ENCODE measurements at places on chromosomes 13 and 19. TPM values are rescaled to one million over a fixed set of nuclear protein-coding genes. Genes with fewer than 3 reads are reported as not detected.

GRCh38 chr13:38542601-38543000 lies 144.3 kb upstream of the FREM2 start:
- no peak for DNase-seq

ZIM2 gene
- total RNA-seq, result 4.6 TPM

- DNase-seq, result peak; percentile 92
Measured at GRCh38 chr19:49570997-49571676, 9.2 kb downstream of the NOSIP start.

GRCh38 chr13:29978211-29978610 lies 127.8 kb upstream of the UBL3 start:
- DNase-seq, result no peak

GRCh38 chr13:49278211-49278610 lies 30.5 kb downstream of the CDADC1 start:
- DNase-seq, result no peak

- DNase-seq, result no peak
Measured at GRCh38 chr13:36829753-36830152, 10.7 kb downstream of the RFXAP start.

GRCh38 chr13:48784916-48785548 lies 131.3 kb downstream of the CYSLTR2 start:
- DNase-seq, result no peak

DNA sequence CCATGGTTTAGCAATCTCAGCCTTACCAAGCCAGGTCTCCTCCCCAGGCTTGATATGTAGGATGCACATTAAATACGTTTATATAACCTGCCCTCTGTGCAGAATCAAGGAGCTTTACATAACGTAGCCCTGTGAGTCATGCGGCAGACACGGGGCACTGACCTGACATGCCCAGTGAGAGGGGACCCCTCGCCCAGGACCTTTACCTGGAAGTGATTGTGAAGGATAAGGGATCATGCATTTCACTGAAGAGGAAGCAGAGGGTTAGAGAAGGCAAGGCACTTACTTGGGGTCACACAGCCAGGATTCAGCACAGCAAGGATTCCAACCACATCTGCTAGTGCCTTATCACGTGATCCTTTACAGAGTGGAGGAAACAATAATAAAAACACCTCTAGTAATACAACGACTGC lies 18.9 kb upstream of the FOSB start:
- no peak for DNase-seq

- no peak for DNase-seq
Measured at GRCh38 chr13:31011901-31012654, 79.6 kb downstream of the TEX26 start.

DNA sequence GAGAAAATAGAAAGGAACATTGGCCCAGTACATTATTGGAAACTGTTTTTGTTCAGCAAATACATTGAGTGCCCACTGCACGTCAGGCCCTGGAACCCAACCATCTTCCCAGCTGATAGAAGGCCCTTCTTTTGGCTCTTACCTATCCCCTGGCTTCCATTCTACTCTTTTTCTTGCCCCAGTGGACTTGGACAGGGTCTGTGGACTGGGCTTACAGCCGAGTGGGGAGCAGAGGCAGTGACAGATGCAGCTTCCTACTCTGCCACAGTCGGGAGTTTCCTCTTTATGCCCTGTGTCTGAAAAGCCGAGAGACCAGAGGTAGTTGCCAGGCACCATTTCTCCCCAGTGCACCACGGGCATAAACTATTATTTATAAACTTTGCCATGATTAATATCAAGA lies 70.4 kb downstream of the ARHGAP35 start:
- no peak for DNase-seq

- no peak for DNase-seq
Measured at GRCh38 chr13:31274390-31274789, 74.6 kb downstream of the B3GLCT start.

DNA sequence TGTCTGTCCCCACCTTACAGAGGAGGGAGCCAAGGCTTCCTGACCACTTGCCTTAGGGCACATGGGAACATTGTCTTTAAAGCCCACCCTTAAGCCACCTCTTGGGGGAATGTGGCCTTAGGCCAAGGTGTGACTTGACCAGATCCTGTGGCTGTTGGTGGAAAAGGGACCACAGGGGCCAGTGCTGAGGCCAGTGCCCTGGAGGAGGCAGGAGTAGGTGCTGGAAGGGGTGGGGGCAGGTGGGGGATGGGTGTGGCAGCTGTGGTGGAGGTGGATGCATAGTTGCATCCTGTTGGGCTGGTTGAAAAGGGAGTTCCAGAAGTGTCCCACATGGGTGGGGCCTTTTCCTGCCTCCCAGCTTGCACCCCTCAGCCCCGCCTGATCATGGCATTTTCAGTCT lies 44.8 kb downstream of the DNM2 start:
- no peak for DNase-seq

DNA sequence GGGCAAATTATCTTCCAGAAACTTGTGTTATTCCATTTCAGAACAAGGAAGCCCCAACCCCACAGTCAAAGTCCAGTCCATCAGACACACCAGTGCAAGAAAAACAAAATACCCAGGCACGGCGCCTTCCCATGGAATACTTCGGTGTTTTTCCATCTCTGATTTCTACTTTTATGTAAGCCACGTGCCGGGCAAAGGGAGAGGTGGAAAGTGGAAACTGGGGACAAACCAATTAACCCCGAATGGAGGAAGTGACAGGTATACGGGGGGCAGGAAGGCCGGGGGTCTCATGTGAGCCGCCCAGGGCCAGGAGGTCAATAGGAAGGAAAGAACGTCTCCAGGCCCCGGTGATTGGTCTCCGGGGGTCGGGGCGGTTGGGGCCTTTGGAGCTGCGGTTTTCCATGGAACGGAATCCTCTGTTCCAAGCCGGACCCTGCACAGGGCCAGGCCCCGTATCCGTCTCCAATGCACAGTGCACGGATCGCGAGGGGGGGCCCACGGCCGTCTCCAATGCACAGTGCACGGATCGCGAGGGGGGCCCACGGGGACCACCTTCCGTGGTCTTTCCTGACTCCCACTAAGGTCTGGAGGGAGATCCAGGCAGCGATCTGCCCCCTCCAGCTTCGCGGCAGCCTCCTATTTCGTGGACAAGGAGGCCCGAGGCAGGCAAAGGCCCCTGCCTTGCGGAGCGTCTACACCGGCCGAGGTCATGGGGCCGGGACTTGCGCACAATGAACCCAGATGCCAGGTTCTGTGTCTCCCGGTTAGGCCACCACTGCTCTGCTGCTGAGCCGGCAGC lies 79.7 kb downstream of the GADD45B start:
- DNase-seq, result no peak

DNA sequence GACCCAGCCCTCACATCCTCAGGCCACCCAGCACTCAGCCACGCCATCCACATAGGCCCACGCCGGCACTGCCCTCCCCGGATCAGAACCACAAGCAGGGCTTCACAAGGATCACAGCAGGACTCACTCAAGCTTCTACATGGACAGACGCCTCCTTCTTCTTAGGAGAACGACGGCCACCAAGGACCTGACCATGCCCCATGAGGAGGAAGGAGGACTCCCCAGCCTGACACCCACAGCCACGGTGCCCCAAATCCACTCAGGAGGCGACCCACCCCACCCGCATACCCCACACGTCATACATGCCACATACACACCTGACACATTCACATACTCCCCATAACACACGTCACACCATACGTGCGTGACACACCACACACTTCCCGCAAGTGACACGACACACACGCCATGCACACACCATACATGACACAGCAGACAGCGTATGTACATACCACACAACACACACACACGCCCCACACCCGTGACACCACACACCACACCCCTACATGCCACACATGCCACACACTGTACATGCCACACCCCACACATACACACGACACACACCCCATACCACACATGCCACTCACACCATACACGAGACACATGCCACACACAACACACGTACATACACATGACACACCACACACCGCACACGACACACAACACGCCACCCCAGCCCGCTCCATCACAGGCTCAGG lies 50.4 kb downstream of the MLLT1 start:
- no peak for DNase-seq

NUMBL gene
- total RNA-seq, result 38.4 TPM

ZNF14 gene
- total RNA-seq, result 4.6 TPM

GRCh38 chr19:16073988-16074387 lies 2.3 kb upstream of the TPM4 start:
- no peak for DNase-seq

- peak; percentile 45 for DNase-seq
Measured at GRCh38 chr19:52190487-52191293, 838 bp downstream of the PPP2R1A start.

- DNase-seq, result no peak
Measured at GRCh38 chr19:29528946-29529645, 3.3 kb downstream of the VSTM2B start.

GRCh38 chr13:28611654-28612131 lies 47.2 kb upstream of the POMP start:
- DNase-seq, result peak; percentile 48
